Gastroesophageal sphincter (tissue), 4 donors: ENCODE measurements at places on chromosomes 6 and 20.

GRCh38 chr6:132391391-132392269, 9.6 kb downstream of the MOXD1 start:
- ATAC-seq = peak; percentile 91

- no peak for ATAC-seq
Observed at GRCh38 chr20:22389836-22390542, 194.4 kb downstream of the FOXA2 start.

- ATAC-seq = no peak
Observed at GRCh38 chr6:38420207-38420606, 219.5 kb downstream of the BTBD9 start.

GRCh38 chr6:111080698-111081097, 6.6 kb upstream of the SLC16A10 start:
- no peak for ATAC-seq

GRCh38 chr20:22579119-22579427, 5.3 kb downstream of the FOXA2 start:
- ATAC-seq = no peak

DNA sequence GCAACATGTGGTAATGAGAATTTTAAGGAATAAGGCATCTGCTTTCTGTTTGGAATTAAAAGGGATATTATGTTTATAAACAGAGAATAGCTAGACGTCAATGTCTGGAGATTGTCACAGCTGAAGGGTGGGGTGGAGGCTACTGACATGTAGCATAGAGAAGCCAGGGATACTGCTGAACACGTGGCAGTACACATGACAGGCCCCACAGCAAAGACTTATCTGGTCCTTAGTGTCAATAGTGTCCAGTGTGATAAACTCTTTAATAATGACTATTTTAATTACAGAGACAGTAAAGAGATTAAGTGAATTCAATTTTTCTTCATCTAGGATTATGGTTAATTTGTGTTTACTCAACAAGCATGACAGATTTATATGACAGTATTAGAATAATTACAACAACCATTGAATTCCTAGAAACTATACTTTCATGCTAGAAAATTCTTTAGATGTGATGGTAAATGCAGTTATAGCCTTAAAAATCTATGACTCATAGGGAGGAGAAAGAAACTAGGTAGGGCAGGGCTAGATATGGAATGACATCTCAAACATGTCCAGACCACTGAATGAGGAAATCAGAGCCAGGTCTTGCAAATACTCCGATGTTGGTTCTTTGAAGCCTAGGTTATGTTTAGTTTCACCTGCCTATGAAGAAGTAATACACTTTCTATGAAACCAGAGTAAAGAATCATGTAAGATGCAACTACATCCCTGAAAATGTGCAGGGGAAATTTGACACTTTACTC, 399.5 kb downstream of the PHF3 start:
- ATAC-seq = no peak

DNA sequence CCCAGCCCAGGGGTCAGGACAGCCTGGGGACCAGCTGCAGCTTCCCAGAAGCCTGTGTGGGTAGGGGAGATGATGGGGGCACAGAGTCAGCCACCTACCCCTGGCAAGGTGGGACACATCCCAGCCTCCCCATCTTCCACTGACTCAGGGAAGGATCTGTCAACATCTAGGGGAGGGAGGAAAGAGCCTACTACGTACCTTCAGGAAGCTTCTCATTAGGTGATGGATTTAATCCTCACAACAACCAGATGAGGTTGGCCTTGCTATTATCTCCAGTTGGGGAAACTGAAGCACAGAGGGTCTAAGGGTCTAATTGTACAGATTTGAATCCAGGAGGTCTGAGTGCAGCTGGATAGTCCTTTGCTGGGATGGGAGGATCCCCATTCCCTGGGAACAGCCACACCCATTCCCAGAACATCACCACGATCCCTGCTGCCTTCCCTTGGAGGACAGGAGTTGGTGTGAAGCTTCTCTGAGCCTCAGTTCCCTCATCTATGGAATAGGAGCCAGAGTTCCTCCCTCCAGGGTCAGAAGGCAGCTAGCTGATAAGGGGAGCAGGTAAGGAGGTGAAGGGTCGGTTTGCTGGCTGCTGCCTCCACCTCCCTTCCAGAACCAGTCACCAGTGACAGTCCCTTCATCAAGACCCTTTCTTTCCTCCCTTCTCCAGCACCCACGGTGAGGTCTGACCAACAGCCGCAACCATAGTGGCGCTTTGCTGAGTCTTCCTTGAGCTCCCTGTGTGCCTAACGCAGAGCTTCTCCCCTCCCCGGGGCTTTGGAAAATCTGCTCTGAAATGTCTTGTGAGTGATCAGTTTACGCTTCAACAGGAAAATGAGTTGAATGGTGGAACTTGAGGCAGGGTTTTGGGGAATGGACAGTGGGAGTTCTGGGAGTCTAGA, 56.8 kb downstream of the CEBPB start:
- no peak for ATAC-seq

DNA sequence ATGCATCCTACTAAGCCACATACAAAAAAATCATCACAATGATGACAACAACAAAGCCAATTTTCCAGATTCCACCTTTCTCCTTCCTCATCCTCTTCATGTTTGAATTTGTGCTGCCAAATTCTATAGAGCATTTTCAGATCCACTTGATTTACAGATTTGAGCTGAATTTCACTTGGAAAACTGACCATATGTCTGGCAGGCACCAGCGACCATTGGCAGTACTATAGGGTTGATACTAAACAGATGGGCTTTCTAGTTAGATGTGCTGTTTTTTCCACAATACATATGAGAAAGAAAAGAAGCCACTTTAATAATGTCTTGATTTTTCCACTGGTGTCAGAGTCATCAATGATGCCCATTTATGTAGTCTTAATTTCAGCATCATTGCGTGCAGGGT, 127.0 kb downstream of the PHACTR3 start:
- no peak for ATAC-seq

- no peak for ATAC-seq
Observed at GRCh38 chr6:151431337-151431736, 20.6 kb downstream of the RMND1 start.

DNA sequence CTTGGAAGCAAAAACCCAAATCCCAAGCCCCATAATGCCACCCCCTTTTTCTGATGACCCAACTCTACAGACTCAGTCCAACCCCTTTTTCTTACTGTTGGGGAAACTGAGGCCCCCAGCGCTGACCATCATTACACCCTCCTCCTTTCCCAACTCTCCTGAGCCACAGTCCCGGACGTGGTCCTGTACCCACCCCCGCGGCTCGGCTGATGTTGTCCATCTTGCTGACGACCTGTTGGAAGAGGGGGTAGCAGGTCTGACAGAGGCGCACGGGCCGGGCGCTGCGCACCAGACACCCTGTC, 533 bp downstream of the OSTM1 start:
- ATAC-seq = no peak
